H9 (cell line): ENCODE measurements at places on chromosomes 7 and 10. TPM values are rescaled to one million over a fixed set of nuclear protein-coding genes. Genes with fewer than 3 reads are reported as not detected.

The NPFFR1 gene
- total RNA-seq: not detected in 2 replicates

DNA sequence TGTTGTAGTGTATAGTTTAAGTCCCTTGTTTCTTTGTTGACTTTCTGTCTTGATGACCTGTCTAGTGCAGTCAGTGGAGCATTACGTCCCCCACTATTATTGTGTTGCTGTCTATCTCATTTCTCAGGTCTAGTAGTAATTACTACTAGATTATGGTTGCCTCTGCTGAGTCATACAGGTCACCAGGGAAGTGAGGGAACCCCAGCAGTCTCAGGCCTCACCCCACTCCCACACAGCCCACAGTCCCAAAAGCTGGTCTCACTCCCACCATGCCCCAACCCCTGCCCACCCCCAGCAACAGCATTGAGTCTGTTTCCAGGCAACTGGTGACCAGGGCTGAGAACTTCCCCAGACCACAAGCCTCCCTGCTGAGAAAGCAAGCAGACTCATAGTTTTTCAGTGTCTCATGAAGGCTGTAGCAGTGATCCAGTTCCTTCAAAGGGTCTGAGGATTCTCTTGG, 88.0 kb downstream of the PLXDC2 start:
- no peak for DNase-seq

DNA sequence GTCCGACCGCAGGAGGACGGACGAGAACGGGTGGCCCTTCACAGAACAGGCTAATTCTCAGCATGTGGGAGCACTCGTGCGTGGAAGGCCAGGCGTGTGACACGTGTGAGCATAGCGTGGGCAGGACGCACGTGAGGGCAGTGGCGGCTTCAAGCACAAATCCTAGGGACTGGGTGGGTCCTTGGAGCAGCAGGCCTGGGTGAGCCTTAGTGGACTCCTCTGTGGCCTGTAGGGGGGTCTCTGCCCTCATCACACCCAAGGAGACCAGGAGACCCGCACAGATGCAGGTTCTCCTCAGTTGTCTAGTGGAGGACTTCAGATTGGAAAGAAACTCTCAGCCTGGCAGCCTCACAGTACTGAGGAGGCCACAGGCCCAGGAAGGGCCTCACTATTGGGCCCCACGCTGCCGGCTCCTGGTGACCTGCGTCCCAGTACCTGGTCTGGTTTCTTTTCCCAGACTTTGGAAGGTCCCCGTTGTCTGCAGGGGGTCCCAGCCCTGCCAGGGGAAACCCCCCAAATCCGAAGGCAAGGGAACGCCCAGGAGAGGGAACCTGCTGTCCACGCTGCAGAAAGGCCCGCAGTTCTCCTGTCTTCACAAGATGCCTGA, 49.1 kb upstream of the FAM20C start:
- DNase-seq: no peak

The CYP2C18 gene
- total RNA-seq: 0.09 TPM in 1 of 2 replicates, not detected in the other

DNA sequence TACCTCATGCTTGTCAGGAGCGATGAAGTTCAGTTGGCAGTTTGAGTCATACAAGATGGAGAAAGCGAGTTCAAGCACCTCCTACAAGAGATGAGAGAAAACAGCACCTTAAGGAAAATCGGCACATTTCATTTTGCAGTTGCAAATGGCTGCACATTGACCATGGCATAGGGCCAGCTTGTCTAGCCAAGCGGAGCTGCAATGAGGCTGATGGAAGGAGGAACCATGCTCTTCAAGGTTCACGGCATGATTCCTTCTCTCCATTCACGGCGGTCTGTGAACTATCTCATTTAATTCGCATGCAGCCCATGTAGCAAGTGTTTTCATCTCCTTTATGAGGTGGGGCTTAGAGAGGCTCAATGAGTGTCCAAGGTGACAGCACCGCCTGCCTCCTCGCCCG, 137.4 kb upstream of the AOAH start:
- no peak for DNase-seq

The KNDC1 gene
- 13.7 and 15.7 TPM in 2 replicates for total RNA-seq
